ENCODE measurements at places on chromosomes 2 and 18.

DNA sequence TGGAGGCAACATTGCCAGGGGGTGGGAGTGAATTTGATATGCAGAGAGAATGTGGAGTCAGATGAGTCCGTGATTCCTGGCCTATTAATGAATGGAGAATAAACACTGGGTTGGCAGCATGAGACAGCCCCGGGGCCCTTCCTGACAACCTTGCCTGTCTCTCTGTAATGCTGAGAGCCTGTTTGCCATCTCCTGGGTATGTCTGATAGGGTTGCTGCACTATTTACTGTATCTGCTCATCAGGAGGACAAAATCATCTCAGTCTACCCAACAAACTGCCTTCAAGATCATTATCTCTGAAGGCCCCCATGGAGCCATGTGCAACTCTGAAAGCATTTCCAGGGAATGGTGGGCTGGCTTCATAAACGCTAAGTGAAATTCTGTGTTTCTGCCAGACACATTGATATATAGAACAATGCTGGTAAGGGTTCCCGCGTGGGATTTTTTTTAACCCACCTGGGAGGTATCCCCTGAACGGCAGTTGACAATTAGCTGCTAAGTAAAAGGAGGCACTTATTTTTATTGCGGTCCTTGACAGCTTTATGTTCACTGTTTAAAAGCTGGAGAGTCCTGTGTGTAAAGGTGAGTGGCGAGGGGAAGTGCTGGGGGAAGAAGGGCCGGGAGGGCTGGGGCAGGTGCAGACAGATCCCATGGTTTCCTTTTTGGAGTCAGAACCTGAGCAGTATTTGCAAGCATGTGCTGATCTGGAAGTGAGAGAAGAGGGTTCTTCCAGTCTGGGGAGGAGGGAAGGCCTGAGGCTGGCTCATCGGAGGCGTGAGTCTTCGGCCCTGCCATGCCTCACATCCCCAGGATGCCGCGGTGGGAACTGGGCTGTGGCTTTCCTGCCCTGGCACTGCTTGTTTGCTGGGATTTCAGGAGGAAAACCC is 64.8 kb downstream of the ARHGAP25 start:
- DNase-seq, result no peak

DNA sequence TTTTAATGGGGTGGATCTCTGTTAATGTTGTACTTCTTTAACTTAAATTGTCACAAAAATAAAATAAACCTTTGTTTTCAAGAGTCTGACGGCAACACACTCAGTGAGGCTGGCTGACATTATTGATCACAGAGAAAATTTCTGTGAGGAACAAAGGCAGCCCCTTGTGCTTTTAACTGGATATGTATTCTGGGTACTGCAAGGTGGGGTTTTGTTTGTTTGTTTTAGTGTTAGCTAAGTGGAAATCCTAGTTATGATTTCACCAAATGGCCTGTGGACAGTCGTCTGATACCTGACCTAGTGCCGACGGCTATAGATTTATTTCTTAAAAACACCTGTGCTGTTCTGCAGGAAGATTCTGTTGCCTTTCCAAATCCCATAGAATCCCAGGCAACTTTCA is 1329.5 kb upstream of the ZEB2 start:
- no peak for DNase-seq

DNA sequence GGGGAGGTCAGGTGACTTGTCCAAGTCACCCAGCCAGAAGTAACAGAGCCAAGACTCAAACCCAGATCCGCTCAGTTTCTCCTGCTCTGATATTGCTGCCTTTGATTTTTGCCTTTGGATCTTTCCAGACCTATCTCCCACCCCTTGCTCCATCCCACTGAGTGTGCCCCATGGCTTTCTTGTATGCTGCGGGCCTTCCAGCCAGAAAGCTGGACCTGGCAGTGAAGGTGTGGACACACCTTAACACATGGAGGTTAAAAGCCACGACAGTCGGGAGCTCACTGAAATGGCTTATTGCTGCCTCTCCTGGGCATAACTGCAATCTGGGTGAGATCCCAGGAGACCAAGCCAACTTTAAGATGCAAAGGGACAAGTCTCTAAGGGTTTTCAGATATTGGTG is 86.7 kb downstream of the LONRF2 start:
- no peak for DNase-seq

DNA sequence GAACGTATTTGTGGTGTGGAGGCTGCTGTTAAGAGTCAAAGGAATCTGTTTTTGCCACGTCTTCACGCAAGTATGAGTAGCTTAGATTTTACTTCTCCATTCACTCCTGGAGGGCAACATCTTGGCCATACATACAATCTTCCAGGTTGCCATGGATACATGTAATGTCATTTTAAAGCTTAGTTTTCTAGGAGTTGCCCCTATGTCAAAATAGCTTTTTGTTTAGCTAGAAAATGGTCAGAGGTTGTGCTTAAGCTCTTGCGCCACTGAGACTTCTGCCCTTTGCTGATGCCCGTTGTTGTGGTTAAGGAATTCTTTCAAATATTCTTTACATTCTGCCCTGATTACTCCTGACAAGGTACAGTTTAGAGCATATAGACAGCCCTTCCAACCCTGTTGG is 245.4 kb upstream of the TFPI start:
- no peak for DNase-seq

DNA sequence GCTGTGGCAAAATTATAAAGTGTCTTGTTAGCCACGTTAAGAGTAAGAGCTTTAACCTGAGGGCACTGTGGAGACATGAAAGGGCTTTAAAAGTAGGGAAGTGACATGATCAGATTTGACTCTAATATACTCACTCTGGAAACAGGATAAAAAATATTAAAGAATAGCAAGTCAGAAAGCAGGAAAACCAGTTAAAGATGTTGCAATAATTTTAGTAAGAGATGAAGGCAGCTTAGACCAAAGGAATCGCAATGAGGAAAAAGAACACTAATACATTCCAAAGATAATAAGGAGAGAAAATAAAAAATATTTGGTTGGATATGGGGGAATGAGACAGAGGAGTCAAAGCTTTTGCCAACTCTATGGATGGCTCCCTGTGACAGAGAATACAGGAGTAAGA is 183.8 kb downstream of the DYM start:
- DNase-seq, result no peak

GRCh38 chr2:231726276-231726675 is 18.0 kb downstream of the PTMA start:
- DNase-seq, result no peak

DNA sequence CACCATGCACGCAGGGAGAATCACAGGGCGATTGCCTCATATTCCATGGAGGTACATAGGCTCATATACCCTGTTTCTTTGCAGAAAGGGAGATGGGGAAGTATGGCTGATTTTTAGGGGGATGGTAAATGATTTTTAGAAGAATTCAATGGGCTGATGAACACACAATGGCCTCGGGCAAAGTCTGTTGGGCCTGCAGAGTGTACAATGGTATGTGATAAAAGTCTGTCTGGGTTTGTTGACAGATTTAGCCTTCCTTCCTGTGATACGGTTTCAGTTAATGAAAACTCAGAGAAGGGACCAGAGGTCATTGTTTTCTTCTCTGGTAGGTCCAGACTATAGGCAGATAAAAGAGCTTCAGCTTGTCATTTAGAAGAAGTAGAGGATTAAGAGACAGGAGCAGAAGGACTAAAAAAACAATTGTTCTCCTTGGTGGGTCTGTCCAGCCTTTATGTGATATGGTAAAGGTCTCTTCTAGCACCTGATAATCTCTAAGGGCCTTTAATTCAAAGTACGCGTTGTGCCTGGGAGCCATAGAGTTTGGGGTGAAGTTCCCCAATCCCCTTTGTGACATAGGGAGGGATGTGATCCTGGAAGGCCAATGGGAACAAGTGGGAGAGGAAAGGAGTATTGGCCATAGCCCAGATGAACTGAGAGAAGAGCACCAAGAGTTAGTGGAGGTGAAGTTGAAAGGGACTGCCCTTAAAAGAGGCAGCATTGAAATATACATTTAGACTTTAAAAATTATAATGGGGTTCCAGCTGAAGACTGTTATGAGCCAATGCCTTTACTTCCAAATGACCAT is 107.5 kb upstream of the SERPINE2 start:
- DNase-seq, result no peak

GRCh38 chr2:149715005-149715592 is 127.5 kb upstream of the MMADHC start:
- no peak for DNase-seq

DNA sequence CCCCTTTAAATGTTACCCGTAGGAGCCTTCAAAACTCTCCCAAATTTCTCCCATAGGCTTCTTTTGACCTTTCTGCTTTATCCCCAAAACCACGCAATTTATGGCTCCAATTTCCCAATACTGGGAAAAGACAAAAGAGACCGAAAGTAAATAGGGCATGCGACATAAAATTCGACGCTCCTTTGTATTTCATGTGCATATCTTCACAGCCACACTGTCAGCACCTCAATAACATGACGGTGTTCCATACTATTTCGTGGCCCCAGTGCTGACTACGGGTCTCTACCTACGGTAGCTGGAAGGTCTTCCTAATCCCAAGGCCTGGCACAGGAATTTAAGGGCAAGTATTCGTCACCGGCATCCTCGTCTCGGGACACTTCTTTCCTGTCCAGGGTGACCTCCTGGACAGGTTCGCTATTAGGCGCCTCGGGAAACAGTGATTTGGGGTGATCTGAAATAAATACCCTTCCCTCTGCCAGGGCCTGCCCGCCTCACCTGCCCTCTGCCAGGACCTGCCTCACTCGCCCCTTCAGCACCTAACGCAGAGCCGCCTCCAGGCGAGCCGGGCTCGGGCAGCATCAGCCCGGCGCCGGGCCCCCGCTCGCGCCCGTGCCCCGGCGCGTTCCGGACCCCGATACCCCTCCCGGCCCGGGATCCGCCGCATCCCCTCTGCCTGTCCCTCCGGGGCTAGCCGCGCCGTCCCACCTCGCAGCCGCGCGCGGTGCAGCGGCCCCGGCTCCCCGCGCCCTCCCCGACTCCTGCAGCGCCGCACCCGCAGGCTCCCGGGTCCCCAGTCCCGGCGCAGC is 680 bp downstream of the DTNB start:
- no peak for DNase-seq

GRCh38 chr18:47118981-47119380 is 31.3 kb downstream of the HDHD2 start:
- peak; percentile 73 for DNase-seq

GRCh38 chr18:27787547-27787946 is 389.4 kb downstream of the CDH2 start:
- DNase-seq, result no peak

DNA sequence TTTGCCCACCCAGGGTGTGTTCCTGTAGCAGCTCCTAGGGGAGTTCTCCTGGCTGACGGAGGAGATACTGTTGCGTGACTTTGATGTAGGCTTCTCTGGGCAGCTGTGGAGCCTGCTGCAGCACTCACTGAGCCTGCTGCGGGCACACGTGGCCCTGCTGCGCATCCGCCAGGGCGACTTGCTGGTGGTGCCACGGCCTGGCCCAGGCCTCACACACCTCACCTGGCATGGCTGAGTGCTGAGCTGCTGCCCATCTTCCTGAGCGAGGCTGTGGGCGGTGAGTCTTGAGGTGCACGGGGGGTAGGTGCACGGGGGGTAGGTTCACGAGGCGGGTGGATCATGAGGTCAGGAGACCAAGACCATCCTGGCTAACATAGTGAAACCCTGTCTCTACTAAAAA is 191.7 kb downstream of the ANKRD36C start:
- no peak for DNase-seq

DNA sequence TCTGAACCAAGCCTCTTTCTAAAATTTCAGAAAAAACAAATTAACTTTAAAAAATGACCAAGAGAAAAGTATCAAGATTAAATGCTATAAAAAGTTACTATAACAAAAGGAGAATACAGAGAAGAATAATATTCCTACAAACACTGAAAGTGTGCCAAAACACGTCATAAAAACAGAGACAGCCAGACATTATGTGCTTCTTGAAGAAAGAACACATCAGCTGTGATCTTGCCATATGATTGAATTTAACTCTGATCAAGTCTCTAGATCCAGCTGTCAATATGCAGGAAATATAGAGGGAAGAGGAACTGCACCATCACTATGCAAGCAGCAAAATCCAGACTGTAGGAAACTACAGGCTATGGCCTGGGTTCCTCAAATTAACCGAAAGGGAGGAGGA is 33.7 kb upstream of the COL5A2 start:
- no peak for DNase-seq

Measured in GM04504 (cell line).